ENCODE measurements at places on chromosomes 7 and 10.

- no peaks in the 10 kb centered on the region for H3K36me3 ChIP-seq
- H3K27me3 ChIP-seq = peaks cover 31% of the 10 kb centered on the region
- no peak overlapping the region for H3K4me3 ChIP-seq
- no peak overlapping the region for H3K27ac ChIP-seq
- DNase-seq = no peak
- peaks cover 2% of the 10 kb centered on the region for H3K4me1 ChIP-seq
Observed at GRCh38 chr10:84196941-84197340, 2.6 kb downstream of the CDHR1 start.

DNA sequence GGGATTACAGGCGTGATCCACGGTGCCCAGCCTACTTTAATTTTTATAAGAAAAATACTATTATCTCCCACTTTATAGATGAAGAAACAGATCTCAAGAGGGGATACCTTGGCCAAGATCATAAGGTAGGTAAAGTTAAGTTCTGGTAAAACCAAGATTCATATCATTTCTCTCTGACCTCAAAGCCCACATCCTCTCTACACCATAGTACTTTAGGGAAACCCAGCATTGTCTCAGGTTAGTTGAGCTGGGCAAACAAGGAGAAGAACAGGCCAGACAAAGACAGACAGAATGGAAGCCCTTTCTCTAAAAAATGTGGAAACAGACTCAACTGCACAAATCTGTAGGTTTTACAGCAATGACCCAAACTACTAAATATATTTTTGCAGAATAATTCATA is 197.7 kb upstream of the FRMD4A start:
- H3K27me3 ChIP-seq = no peaks in the 10 kb centered on the region
- H3K4me1 ChIP-seq = peaks cover 34% of the 10 kb centered on the region
- DNase-seq = no peak
- peaks cover 13% of the 10 kb centered on the region for H3K36me3 ChIP-seq
- H3K4me3 ChIP-seq = no peak overlapping the region

DNA sequence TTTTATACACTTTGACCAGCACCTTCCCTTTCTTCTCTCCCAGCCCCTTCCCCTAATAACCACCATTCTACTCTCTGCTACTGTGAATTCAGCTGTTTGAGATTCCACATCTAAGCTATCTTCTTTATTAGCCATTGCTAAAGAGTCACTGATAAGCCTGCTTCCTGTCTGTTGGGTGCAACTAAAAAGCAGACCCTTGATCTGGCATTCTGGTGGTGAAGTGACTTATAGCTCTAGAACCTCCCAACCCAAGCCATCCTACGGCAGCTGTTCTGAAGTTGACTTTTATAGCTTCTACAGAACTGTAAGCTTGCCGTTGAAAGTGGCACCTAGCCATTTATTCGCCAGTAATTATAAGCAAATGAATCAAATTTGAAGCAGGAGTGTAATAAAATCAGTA is 105.6 kb downstream of the AHR start:
- H3K36me3 ChIP-seq = peaks cover 4% of the 10 kb centered on the region
- H3K27me3 ChIP-seq = no peaks in the 10 kb centered on the region
- peaks cover 47% of the 10 kb centered on the region for H3K4me1 ChIP-seq
- DNase-seq = no peak
- H3K27ac ChIP-seq = no peak overlapping the region
- H3K4me3 ChIP-seq = no peak overlapping the region

- no peak for DNase-seq
- H3K4me3 ChIP-seq = no peak overlapping the region
- H3K27ac ChIP-seq = no peak overlapping the region
- peaks cover 1% of the 10 kb centered on the region for H3K4me1 ChIP-seq
Observed at GRCh38 chr7:84317536-84317935, 122.9 kb upstream of the SEMA3A start.

- H3K4me1 ChIP-seq = no peaks in the 10 kb centered on the region
- H3K27me3 ChIP-seq = no peaks in the 10 kb centered on the region
- H3K36me3 ChIP-seq = peaks cover 4% of the 10 kb centered on the region
- no peak overlapping the region for H3K27ac ChIP-seq
- no peak overlapping the region for H3K4me3 ChIP-seq
Observed at GRCh38 chr10:1629326-1630198, 107.8 kb downstream of the ADARB2 start.

DNA sequence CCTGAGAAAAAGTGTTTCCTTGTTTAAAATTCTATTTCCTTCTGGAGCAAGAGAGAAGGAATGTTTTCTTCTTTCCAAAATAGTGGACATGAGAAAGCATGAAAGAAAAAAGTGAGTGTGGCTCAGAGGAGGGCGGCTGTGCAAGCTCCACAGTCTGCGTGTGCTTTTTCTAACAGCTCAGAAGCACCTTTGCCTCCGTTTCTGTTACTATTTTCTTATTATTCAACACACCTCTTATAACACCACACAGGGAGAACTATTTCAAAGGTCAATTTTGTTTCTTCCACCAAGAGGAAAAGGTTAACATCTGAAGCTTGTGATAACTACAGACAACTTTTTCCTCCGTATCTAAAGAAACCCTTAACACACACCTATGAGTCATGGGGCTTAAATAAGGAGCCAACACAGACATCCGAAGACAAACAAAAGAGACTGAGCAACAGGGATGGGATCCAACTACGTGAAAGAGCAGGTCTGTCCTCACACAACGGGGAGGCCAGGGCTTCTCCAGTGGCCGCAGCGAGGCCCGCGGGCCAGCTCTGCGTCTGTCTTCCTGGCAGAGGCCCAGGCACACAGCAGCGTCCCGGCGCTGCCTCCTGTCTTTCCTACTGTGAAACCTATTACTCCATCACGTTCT is 36.2 kb upstream of the NCAPG2 start:
- peak overlapping the region; percentile 8 for H3K27ac ChIP-seq
- H3K36me3 ChIP-seq = peaks cover 64% of the 10 kb centered on the region
- H3K27me3 ChIP-seq = no peaks in the 10 kb centered on the region
- peak; percentile 69 for DNase-seq
- H3K4me1 ChIP-seq = peaks cover 4% of the 10 kb centered on the region

DNA sequence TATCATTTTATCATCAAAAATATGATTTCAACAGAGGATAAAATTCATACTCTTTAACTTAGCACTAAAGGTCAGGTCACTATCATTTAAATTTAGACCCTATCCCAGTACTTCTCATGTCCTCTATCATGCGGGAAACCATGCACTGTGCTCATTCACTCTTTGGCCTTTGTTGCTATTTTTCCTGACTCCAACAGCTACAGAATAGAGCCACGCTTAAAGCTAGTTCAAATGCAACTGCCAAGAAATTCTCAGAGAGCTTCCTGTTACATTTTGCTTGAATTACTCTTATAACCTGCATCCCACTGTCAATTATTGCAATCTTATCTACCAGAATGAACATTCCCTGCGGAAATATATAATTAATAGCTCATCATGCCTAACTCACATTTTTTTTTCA is 58.3 kb downstream of the SEMA3A start:
- H3K4me1 ChIP-seq = peaks cover 31% of the 10 kb centered on the region
- H3K27ac ChIP-seq = no peak overlapping the region
- no peaks in the 10 kb centered on the region for H3K27me3 ChIP-seq

- no peak overlapping the region for H3K4me3 ChIP-seq
- H3K36me3 ChIP-seq = no peaks in the 10 kb centered on the region
- no peaks in the 10 kb centered on the region for H3K27me3 ChIP-seq
- peaks cover 49% of the 10 kb centered on the region for H3K4me1 ChIP-seq
- DNase-seq = peak; percentile 70
Observed at GRCh38 chr7:51026341-51026740, 243.6 kb upstream of the GRB10 start.

DNA sequence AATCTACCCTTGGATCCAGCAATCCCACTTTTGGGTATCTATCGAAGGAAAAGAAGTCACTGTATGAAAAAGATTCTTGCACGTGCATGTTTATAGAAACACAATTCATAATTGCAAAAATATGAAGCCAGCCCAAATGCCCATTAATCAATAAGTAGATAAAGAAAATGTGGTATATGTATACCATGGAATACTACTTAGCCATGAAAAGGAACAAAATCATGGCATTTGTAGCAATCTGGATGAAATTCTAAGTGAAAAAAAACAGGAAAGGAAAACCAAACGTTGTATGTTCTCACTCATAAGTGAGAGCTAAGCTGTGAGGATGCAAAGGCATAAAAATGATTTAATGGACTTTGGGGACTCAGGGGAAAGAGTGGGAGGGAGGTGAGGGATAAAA is 18.2 kb upstream of the CASD1 start:
- H3K27ac ChIP-seq = no peak overlapping the region
- H3K27me3 ChIP-seq = no peaks in the 10 kb centered on the region
- no peaks in the 10 kb centered on the region for H3K36me3 ChIP-seq
- no peak overlapping the region for H3K4me3 ChIP-seq
- no peak for DNase-seq
- no peaks in the 10 kb centered on the region for H3K4me1 ChIP-seq

GRCh38 chr10:128927497-128928161 is 539.4 kb upstream of the MGMT start:
- H3K4me1 ChIP-seq = no peaks in the 10 kb centered on the region
- no peak for DNase-seq
- H3K4me3 ChIP-seq = no peak overlapping the region
- no peaks in the 10 kb centered on the region for H3K27me3 ChIP-seq
- no peak overlapping the region for H3K27ac ChIP-seq
- H3K36me3 ChIP-seq = peaks cover 1% of the 10 kb centered on the region

DNA sequence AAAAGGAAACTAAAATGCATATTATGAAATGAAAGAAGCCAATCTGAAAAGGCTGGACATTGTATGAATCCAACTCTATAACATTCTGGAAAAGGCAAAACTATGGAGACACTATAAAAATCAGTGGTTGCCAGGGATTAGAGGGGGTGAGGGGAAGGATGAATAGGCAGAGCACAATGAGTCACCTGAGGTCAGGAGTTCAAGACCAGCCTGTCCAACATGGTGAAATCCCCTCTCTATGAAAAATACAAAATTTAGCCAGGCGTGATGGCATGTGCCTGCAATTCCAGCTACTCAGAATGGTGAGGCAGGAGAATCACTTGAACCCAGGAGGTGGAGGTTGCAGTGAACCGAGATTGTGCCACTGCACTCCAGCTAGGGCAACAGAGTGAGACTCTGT is 324.8 kb upstream of the PHYHIPL start:
- DNase-seq = no peak
- H3K27me3 ChIP-seq = no peaks in the 10 kb centered on the region
- H3K4me3 ChIP-seq = no peak overlapping the region
- no peak overlapping the region for H3K27ac ChIP-seq
- no peaks in the 10 kb centered on the region for H3K36me3 ChIP-seq
- peaks cover 28% of the 10 kb centered on the region for H3K4me1 ChIP-seq

GRCh38 chr10:1712314-1712713 is 25.0 kb downstream of the ADARB2 start:
- no peak for DNase-seq
- no peaks in the 10 kb centered on the region for H3K36me3 ChIP-seq
- H3K4me1 ChIP-seq = peaks cover 23% of the 10 kb centered on the region
- H3K27me3 ChIP-seq = no peaks in the 10 kb centered on the region
- no peak overlapping the region for H3K4me3 ChIP-seq

DNA sequence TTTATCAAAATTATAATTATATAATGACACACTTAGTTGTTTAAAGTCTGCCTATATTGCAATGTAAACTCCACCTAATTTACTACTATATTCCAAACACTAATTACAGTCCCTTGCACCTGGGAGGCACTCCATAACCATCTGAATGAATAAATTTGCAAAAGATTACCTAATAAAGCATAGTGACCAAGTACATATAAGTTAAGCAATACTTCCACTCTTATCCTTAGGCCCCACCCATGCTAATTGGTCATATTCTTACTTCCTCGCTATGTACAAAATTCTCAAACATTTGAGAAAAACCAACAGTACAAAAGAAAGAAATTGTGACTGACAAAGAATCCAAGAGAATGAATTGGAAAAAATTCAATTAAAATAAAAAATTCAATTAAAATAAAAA is 65.3 kb downstream of the ZFAND4 start:
- H3K36me3 ChIP-seq = peaks cover 11% of the 10 kb centered on the region
- no peak overlapping the region for H3K27ac ChIP-seq
- DNase-seq = no peak
- no peaks in the 10 kb centered on the region for H3K27me3 ChIP-seq

DNA sequence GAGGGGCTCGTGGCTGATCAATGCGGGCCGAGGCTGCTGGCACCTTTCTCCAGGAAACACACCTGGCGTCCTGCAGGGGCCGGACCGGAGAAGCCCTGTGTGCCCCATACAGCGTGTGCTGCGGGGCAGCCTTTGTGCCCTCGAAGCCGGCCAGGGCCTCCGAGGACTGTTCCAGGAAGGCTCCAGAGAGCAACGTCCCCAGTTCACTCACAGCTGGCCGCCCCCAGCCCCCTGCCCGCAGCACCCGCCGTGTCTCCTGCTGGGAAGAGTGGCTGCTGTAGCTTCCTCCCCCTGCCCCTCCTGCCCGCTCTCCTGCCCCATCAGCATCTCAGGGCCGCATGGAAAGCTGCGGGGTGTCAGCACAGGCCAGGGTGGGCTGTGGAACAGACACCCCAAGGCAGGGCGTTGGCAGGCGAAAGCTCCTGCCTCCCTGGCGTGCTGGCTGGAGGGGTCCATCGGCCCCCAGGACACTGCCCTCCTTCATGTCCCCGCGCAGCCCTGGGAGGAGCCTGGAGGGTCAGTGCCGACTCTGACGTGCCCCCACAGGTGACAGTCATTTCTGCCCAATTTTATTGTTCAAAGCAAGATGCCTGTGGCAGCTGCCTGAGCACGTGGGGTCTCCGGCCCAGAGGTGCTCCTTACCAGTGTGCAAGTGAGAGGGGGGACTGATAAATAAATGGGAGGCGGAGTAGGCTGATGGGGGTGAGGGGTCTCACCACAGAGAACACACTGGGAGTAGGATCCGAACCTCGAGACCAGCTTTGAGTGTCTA is 95.8 kb upstream of the DIP2C start:
- no peaks in the 10 kb centered on the region for H3K36me3 ChIP-seq
- peak; percentile 83 for DNase-seq
- H3K27me3 ChIP-seq = no peaks in the 10 kb centered on the region
- H3K27ac ChIP-seq = no peak overlapping the region

GRCh38 chr10:77177589-77177988 is 460.0 kb downstream of the KCNMA1 start:
- H3K4me1 ChIP-seq = peaks cover 18% of the 10 kb centered on the region
- DNase-seq = no peak
- H3K36me3 ChIP-seq = no peaks in the 10 kb centered on the region
- H3K27ac ChIP-seq = no peak overlapping the region
- H3K4me3 ChIP-seq = no peak overlapping the region

DNA sequence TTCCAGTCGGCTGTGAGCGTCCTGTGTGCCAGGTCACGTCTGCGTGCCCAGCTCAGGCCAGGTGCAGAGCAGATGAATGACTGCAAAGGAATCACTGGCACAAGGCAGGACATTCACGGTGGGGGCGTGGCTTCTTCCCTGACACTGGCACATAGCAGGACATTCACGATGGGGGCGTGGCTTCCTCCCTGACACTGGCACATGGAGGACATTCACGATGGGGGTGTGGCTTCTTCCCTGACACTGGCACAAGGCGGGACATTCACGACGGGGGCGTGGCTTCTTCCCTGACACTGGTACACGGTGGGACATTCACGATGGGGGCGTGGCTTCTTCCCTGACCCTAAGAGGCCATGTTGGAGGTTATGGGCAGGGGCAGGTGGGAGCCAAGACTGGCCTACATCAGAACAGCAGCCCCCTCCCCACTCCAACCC is 64.3 kb downstream of the MYL10 start:
- peaks cover 21% of the 10 kb centered on the region for H3K27me3 ChIP-seq
- peaks cover 4% of the 10 kb centered on the region for H3K36me3 ChIP-seq
- no peak overlapping the region for H3K27ac ChIP-seq
- no peak for DNase-seq
- no peak overlapping the region for H3K4me3 ChIP-seq
- H3K4me1 ChIP-seq = peaks cover 2% of the 10 kb centered on the region

Measured in osteocyte (in vitro differentiated cells).